ENCODE measurements at places on chromosomes 7 and 10.
A peak's percentile ranks its signal among the peaks of the same experiment; 100 is the strongest.

GRCh38 chr10:49243610-49244283 is 55.2 kb upstream of the C10orf71 start:
- no peaks in the 10 kb centered on the region for H3K27me3 ChIP-seq
- DNase-seq, result no peak
- H3K27ac ChIP-seq, result no peak overlapping the region
- no peak overlapping the region for H3K4me3 ChIP-seq

- H3K4me3 ChIP-seq, result no peak overlapping the region
- no peak overlapping the region for H3K27ac ChIP-seq
- H3K4me1 ChIP-seq, result no peaks in the 10 kb centered on the region
- no peaks in the 10 kb centered on the region for H3K27me3 ChIP-seq
- no peaks in the 10 kb centered on the region for H3K36me3 ChIP-seq
Measured at GRCh38 chr10:104077663-104078151, 8.0 kb downstream of the COL17A1 start.

GRCh38 chr10:4511509-4511908 is 314.5 kb upstream of the AKR1E2 start:
- no peaks in the 10 kb centered on the region for H3K27me3 ChIP-seq
- no peak overlapping the region for H3K27ac ChIP-seq
- no peaks in the 10 kb centered on the region for H3K4me1 ChIP-seq
- H3K36me3 ChIP-seq, result no peaks in the 10 kb centered on the region

GRCh38 chr7:134022286-134022911 is 104.7 kb upstream of the LRGUK start:
- no peak overlapping the region for H3K27ac ChIP-seq
- no peaks in the 10 kb centered on the region for H3K4me1 ChIP-seq
- no peak for DNase-seq
- no peaks in the 10 kb centered on the region for H3K36me3 ChIP-seq
- H3K4me3 ChIP-seq, result no peak overlapping the region
- H3K27me3 ChIP-seq, result no peaks in the 10 kb centered on the region

- peaks cover 3% of the 10 kb centered on the region for H3K4me1 ChIP-seq
- no peak overlapping the region for H3K27ac ChIP-seq
- no peak overlapping the region for H3K4me3 ChIP-seq
- no peak for DNase-seq
- no peaks in the 10 kb centered on the region for H3K27me3 ChIP-seq
Measured at GRCh38 chr10:60003651-60004523, 97.5 kb upstream of the CCDC6 start.

DNA sequence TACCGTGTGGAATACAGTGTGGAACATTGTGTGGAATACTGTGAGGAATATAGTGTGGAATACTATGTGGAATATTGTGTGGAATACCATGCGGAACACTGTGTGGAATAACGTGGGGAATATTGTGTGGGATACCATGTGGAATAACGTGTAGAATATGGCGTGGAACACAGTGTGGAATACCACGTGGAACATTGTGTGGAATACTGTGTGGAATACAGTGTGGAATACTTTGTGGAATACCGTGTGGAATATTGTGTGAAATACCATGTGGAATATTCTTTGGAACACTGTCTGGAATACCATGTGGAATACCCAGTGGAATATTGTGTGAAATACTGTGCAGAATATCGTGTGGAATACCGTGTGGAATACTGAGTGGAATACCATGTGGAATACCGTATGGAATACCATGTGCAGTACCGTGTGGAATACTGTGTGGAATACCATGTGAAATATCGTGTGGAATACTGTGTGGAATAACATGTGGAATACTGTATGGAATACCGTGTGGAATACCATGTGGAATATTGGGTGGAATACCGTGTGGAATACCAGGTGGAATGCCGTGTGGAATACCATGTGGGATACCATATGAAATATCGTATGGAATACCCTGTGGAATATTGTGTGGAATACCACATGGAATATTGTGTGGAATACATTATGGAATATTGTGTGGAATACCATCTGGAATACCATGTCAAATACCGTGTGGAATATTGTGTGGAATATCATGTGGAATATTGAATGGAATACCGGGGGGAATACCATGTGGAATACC is 133.1 kb upstream of the CHST15 start:
- no peaks in the 10 kb centered on the region for H3K4me1 ChIP-seq
- H3K27ac ChIP-seq, result no peak overlapping the region
- no peaks in the 10 kb centered on the region for H3K36me3 ChIP-seq
- DNase-seq, result peak; percentile 2
- H3K4me3 ChIP-seq, result no peak overlapping the region
- H3K27me3 ChIP-seq, result no peaks in the 10 kb centered on the region

GRCh38 chr10:34092891-34093290 is 722.2 kb downstream of the PARD3 start:
- no peaks in the 10 kb centered on the region for H3K36me3 ChIP-seq
- H3K4me3 ChIP-seq, result no peak overlapping the region
- DNase-seq, result no peak
- H3K27ac ChIP-seq, result no peak overlapping the region
- H3K27me3 ChIP-seq, result no peaks in the 10 kb centered on the region
- no peaks in the 10 kb centered on the region for H3K4me1 ChIP-seq

GRCh38 chr7:2190531-2190930 is 42.2 kb downstream of the MAD1L1 start:
- DNase-seq, result no peak
- H3K27me3 ChIP-seq, result no peaks in the 10 kb centered on the region
- no peaks in the 10 kb centered on the region for H3K4me1 ChIP-seq
- peak overlapping the region; percentile 74 for H3K27ac ChIP-seq
- no peak overlapping the region for H3K4me3 ChIP-seq
- peaks cover 59% of the 10 kb centered on the region for H3K36me3 ChIP-seq

DNA sequence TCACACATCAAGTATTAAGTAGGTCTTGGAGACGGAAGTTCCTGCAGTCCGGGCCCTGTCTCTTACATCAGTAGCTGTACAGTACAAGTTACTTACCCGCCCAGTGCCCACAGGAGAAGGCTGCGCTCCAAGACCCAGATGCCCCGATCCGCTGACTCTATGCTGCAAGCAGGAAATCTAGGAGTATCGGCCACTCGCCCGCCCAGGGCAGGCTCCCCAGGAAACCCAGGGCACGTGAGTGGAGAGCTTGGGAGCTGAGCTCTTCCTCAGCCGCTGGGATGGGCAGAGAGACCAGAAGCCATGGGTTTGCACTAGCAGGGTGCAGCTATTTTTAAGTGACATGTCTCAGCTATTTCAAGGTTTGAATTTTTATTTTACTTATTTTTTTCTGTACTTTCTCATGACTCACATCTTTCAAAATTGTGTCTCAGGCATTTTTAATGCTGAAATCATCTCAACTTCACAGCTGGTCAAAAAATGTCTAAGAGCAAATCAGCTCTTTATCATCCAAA is 1.9 kb upstream of the GPER1 start:
- no peak overlapping the region for H3K4me3 ChIP-seq
- H3K27me3 ChIP-seq, result no peaks in the 10 kb centered on the region
- DNase-seq, result no peak
- H3K36me3 ChIP-seq, result no peaks in the 10 kb centered on the region

GRCh38 chr10:90889636-90890035 is 17.9 kb downstream of the RPP30 start:
- DNase-seq, result no peak
- peaks cover 81% of the 10 kb centered on the region for H3K36me3 ChIP-seq
- no peak overlapping the region for H3K4me3 ChIP-seq
- no peaks in the 10 kb centered on the region for H3K4me1 ChIP-seq
- H3K27me3 ChIP-seq, result no peaks in the 10 kb centered on the region
- H3K27ac ChIP-seq, result no peak overlapping the region

GRCh38 chr10:30820261-30820991 is 190.9 kb upstream of the LYZL2 start:
- H3K4me3 ChIP-seq, result no peak overlapping the region
- H3K4me1 ChIP-seq, result peaks cover 14% of the 10 kb centered on the region
- DNase-seq, result no peak
- H3K36me3 ChIP-seq, result no peaks in the 10 kb centered on the region
- H3K27me3 ChIP-seq, result peaks cover 76% of the 10 kb centered on the region

- H3K36me3 ChIP-seq, result no peaks in the 10 kb centered on the region
- peaks cover 15% of the 10 kb centered on the region for H3K27me3 ChIP-seq
- no peak overlapping the region for H3K4me3 ChIP-seq
- DNase-seq, result no peak
Measured at GRCh38 chr7:94442639-94443038, 47.9 kb downstream of the COL1A2 start.

- H3K4me1 ChIP-seq, result no peaks in the 10 kb centered on the region
- H3K27ac ChIP-seq, result no peak overlapping the region
- DNase-seq, result no peak
- H3K36me3 ChIP-seq, result no peaks in the 10 kb centered on the region
Measured at GRCh38 chr7:105578496-105578895, 2.8 kb downstream of the EFCAB10 start.

DNA sequence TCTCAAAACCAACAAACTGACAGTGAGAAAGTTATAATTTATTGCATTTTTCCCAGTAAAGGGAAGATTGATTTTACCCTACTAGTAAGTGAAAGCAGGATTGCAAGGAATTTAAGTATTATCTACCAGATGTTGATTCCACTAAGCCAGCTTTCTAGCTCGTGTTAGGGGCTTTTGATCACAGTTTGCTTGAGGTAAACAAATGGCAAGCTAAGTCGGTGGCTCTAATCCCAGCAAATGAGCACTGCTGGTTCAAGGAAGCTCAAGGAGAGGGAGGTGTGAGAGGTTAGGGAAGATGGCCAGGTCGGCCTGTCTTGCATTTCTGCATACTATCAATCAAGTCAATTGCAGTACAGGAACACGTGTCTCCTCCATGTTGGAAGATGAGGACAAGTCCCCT is 448.7 kb upstream of the POM121L12 start:
- DNase-seq, result peak; percentile 74
- H3K4me3 ChIP-seq, result no peak overlapping the region
- peaks cover 75% of the 10 kb centered on the region for H3K27me3 ChIP-seq
- no peaks in the 10 kb centered on the region for H3K36me3 ChIP-seq

DNA sequence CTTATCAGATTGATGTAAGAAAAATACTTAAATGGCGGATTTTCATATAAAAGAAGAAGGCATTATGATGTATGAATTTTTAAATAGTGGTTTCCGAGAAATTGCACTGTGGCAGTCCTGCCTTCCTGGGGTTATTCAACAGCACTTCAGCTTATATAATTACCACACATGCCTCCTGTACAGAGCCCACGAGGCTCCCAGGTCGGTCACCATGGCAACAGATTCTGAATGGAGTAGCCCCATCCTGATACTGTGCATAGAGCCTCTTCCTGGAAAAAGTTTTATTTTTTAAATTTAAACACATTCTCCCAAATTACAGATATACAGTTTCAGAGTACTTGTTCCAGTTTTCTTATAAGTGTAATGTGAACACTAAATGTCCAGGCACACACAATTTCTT is 15.9 kb upstream of the ASB4 start:
- no peaks in the 10 kb centered on the region for H3K27me3 ChIP-seq
- no peaks in the 10 kb centered on the region for H3K36me3 ChIP-seq
- peak overlapping the region; percentile 95 for H3K27ac ChIP-seq
- H3K4me1 ChIP-seq, result peaks cover 4% of the 10 kb centered on the region
- no peak for DNase-seq

DNA sequence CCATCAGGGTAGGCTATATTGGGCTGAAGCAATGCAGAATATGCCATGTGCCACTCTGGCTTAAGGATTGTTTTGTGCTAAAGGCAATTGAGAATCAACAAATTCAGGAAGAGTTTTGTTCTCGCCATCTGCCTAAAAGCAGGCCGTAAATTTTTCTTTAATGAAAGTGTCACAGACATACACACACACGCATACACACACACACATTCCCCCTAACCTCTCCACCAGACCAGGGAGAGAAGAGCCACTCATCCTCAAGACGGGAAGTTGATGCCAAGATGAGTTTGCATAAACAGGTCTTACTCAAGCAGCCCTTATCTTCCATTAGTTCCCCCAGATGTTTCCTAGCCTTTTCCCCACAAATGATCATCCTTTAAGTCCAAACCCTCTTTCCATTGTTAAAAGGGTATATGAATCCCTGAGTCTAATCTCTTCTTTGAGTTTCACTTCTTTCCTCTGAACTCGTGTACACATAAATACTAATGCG is 59.6 kb upstream of the TRIM24 start:
- no peak overlapping the region for H3K27ac ChIP-seq
- no peaks in the 10 kb centered on the region for H3K36me3 ChIP-seq
- H3K4me1 ChIP-seq, result peaks cover 5% of the 10 kb centered on the region
- no peak overlapping the region for H3K4me3 ChIP-seq

DNA sequence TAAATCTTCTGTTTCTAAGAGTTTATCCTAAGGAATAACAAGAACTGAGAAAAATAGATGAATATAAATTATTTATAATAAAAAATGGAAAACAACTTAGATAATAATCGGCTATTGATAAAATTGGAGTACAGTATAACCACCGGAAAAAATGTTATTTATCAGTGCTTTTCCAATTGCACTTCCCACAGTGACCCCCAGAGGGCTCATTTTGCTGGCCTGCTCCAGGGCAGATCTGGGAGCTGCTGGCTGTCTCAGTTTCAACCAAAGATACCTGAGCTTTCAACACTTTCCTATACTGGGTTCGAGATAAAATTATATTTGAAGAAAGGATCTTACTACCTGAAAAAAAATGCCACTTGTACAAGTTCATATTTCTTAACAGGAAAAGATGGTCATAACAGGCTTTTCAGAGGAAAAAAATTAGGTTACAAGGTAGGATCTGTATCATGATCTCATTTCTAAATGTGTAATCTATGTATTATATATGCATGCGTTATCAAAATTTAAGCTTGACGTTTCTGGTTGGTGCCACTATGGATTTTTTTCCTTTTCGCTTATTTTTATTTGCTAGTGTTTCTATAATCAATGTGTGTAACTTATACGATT is 165.7 kb downstream of the NPSR1 start:
- H3K4me3 ChIP-seq, result no peak overlapping the region
- DNase-seq, result peak; percentile 87
- peaks cover 10% of the 10 kb centered on the region for H3K27me3 ChIP-seq
- H3K27ac ChIP-seq, result no peak overlapping the region
- no peaks in the 10 kb centered on the region for H3K36me3 ChIP-seq
- H3K4me1 ChIP-seq, result no peaks in the 10 kb centered on the region

DNA sequence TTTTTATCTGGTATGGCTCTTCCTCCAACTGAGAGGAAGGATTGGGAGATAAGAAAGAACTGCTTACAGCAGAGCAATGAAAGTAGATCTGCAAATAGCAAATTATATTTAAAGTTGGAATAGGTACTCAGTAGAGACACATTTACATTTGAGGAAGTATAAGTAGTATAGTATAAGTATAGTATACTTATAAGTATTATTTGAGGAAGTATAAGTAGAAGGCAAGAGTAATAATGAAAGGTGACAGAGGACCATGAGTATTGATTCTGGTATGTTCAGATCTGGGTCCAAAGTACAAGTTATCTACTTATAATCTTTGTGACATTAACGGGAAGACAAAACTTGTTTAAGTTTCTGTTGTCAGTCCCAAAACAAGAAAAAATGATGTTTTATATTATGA is 527.6 kb upstream of the SORCS1 start:
- no peaks in the 10 kb centered on the region for H3K4me1 ChIP-seq
- no peak overlapping the region for H3K27ac ChIP-seq
- no peaks in the 10 kb centered on the region for H3K36me3 ChIP-seq
- H3K4me3 ChIP-seq, result no peak overlapping the region

GRCh38 chr10:15096661-15097010 is 519 bp upstream of the RPP38 start:
- H3K36me3 ChIP-seq, result peaks cover 16% of the 10 kb centered on the region
- peak overlapping the region; percentile 94 for H3K4me3 ChIP-seq
- no peak overlapping the region for H3K27ac ChIP-seq
- no peaks in the 10 kb centered on the region for H3K27me3 ChIP-seq
- H3K4me1 ChIP-seq, result peaks cover 2% of the 10 kb centered on the region
- DNase-seq, result no peak
